ENCODE measurements at places on chromosomes 1 and 21.

DNA sequence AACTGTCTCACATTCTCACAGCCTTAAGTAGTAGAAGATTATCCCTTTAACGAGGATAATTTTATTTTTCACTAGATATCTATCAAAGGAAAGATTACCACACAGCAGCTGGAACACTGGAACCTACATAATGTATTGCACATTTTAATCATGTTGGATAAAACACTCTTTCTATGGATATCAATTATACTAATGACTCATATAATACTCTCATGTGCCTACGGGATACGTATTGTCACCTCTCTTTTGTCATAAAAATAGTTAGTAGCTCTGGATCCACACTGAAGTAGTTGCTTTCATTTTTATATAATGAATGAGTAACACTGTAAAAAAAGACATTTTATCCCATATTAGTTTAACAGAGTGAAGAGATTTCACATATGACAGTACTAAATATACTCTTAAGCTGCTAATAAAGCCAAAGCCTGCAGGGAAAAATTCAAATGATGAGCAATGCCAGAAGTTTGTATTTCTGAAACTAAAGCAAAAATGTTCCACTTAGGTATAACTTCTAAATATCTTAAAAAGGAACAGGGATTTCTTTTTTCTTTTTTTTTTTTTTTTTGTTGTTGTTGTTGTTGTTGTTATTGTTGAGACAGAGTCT, 408.7 kb upstream of the PKN2 start:
- DNase-seq: no peak

DNA sequence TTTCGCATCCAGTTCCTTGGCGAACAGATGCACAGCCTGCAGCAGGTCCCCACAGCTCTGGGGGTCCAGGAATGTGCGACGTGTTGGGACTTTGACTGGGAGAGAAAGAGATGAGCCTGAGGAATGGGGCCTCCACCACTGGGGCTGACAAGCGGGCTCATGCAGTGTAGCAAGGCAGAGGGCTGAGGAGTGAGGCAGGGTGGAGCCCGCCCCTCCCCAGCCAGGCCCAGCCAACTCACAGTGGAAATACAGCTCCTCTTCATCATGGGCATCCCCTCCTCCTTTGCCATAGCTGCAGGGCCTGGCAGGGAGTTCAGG, 30.7 kb downstream of the CDCA8 start:
- DNase-seq: no peak

- DNase-seq: no peak
These were observed 134.7 kb downstream of the PTPRC start for GRCh38 chr1:198773523-198773922.

DNA sequence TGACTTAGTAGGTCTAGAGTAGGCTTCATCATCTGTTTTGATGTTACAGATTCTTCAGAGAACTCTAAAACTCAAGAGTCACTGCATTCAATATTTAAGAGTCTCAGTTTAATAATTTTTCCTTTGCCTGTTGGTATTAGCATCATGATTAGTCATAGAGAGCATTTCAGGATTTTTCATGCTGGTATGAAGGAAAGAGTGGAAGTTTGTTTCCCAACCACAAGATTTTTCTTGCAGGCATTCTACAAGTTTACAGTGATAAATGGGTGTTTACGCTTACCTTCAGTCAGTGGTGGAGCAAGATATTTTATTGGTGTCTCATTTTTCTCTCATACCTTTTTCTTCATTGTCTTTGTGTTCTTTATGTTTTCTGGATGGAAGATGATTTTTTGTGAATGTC, 58.4 kb upstream of the MYOCOS start:
- no peak for DNase-seq
